ENCODE measurements at places on chromosomes 4 and X.

GRCh38 chr4:146521541-146522097 lies at the start of gene SLC10A7:
TSS of gene SLC10A7 (minus strand) at chr4:146521940. CDS start at chr4:146521717, 223 bp downstream.
- DNase-seq, result peak; percentile 90

- DNase-seq, result no peak
These were observed 44.9 kb upstream of the BBS12 start for GRCh38 chr4:122687531-122688061.

DNA sequence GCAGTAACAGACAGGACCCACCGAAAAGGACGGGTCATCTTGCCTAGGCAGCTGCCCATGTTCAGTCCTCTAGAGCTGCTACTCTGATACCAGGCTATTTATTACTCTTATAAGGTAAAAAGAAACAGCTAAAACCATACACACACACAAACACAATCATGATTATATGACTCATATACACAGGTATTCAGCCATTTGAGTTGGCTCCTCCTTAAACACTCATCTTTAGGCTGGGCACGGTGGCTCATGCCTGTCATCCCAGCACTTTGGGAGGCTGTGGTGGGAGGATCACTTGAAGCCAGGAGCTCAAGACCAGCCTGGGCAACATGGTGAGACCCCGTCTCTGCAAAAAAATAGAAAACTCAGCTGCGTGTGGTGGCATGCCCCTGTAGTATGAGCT lies 76.6 kb downstream of the F11 start:
- no peak for DNase-seq

DNA sequence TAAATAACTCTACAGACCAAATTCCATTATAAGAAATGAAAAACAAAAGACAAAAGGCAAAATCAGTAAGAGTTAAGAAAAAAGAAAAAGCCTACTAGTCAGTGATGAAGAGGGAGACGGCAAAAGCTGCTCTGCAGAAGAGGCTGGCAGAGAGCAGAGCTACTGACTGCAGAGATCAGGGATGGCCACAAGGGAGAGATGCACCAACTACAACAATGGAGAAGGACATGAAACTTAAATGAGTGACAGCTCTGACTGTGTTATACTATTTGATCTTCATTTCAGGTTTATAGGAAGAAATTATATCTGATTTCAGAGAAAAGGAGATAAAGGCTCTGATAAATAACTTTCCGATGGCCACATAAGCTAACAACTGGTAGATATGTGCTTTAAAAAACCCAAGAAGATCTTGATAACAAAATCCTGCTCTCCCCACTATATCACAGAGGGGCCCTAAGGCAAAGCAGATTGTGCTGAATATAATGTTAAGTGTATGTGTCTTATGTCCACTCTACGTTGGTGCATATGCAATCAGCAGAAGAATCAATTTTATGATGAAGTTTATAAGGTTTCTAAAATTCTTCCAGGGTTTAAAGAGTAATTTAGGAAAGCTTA lies 58.4 kb upstream of the COX18 start:
- peak; percentile 53 for DNase-seq

- DNase-seq, result no peak
These were observed 1249.4 kb upstream of the IGFBP7 start for GRCh38 chr4:58359590-58359989.

GRCh38 chr4:104901438-104901837 lies 245.2 kb upstream of the TET2 start:
- no peak for DNase-seq

DNA sequence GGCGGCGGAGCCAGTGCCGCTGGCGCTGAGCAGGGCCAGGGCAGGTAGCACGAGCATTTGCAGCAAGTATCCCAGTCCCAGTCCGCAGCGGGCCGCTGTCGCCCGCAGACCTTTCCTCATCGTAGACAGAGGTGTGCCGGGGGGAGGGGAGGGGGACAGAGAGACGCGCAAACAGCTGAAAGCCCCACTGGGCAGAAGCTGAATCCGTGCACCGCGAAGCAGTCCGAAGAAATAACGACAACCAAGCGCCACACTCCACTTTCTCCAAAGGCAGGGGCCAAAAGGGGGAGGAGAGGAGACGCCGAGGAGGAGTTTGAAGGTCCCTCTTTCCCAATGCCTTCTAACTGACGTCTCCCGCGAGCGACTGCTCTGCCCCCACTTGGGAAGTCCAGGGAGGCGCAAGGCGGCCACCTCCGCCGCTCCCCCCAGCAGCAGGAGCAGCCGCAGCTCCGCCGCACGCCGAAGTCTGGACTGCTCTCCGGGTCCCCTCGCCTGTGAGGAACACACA lies at the start of gene UNC5C:
UNC5C (minus strand) TSS at position 236 of the 508 bp plus-strand sequence.
- DNase-seq, result peak; percentile 58

DNA sequence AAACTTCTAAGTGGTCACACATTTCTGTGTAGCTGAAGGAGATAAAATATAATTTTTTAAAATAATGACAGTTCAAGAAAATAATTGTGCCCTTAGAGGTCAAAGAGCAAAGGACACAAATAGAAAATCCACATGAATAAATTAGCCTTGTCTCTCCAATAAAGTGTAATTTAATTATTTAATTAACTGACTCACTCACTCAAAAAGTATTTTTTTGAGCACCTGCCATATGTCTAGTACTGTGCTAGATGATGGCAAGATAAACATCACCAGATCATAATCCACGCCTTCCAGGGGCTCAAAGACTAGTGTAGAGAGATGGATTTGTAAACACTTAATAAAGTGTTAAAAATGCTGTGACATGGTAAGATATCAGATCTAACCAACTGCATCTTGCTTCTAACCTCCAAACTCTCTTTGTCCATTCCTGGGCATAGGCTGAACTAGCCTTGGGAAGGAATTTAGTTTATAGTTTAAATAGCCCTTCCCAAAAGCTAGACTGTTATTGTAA lies 112.5 kb downstream of the SCLT1 start:
- DNase-seq, result no peak

GRCh38 chr4:114178392-114178791 lies 198.9 kb upstream of the ARSJ start:
- no peak for DNase-seq

DNA sequence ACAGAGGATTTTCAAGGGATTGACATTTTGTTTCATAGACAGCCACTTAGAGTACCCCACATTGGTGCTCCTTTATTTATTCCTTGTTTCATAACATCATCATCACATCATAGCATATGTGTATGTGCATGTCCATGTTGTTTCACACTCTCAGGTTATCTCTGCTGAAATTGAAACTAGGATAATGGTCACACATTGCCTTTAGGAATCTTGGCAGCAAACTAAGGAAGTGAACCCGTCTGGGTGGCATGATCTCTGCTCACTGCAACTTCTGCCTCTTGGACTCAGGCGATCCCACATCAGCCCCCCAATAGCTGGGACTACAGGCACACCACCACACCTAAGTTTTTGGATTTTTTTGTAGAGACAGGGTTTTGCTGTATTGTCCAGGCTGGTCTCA lies 234.2 kb upstream of the ANKRD50 start:
- no peak for DNase-seq

DNA sequence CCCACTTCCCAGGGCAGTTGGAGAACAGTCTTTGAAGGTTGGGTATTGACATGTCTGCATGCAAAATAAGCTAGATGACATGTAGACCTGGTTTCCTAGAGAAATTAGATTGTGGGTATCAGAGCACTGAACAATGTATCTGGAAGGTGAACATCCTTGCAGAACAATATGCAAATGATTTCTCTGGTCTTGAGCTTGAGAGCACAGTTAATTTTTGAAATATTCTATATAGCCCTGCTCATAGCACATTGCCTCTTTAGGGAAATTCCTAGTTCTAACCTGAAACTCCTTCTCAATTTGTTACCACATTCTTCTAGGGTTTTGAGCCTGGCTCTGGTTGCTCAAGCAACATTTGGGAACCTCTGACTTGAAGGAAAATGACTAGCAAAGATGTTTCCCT lies 41.6 kb upstream of the LAS1L start:
- DNase-seq, result no peak

GRCh38 chr4:37715889-37716402 lies 29.8 kb upstream of the RELL1 start:
- DNase-seq, result no peak

DNA sequence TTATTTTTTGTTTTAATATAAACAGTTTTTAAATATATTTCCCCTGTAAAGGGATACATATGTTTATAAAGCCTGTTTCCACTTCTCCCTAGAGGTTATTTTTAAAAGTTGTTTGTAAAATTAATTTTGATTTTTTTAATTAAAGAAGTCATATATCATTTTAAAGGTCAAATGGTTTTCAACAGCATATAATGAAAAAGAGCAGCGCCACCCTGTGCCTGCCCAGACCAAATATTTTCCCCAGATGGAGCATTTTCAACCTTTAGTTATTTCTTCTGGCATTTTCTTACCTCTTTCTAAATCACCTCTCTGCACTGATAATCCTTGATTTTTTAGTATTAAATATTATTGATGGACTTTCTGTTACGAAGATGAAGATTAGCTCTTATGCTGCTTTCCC lies 21.0 kb downstream of the MSX1 start:
- DNase-seq, result no peak

DNA sequence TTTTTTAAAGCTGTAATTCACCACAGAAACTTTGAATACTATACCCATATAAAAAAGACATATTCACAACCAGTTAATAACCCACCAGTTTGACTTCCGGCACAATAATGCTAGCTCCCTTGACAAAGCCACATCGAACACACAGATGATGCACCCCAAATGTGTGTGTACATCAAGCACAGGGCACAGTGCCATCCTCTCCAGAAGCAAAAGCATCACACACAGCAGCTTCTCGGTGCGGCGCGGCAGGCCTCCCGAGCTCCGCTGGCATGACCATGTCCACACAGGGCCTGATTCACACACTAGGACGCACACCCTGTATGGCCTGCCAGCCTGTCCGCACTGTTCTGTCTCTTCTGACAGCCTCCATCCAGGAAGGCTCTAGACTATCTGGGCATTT lies 88.0 kb downstream of the LEF1 start:
- DNase-seq, result no peak

GRCh38 chr4:107800706-107801105 lies 24.0 kb upstream of the SGMS2 start:
- no peak for DNase-seq

DNA sequence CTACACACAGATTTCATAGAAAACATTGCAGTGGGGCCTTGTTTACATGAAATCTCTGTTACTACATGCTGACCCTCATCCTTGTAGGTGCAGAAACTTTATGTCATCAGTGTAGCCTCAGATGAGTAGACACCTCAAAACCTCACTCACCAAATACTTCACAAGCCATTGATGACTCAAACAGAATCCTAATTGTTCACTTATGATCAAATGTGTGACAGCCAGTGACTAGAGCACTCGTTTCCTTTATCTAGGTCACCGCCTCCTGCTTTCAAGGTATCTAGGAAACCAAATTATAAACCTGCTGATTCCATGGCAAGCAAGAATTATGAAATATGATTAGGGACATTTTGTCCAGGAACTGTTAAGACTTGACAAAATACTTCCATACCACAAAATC lies 255.8 kb upstream of the GPRIN3 start:
- DNase-seq, result no peak

- no peak for DNase-seq
These were observed 1023.3 kb upstream of the TENM3 start for GRCh38 chr4:181219783-181220416.

- DNase-seq, result no peak
These were observed 8.5 kb upstream of the GPR50 start for GRCh38 chrX:151167791-151168345.

DNA sequence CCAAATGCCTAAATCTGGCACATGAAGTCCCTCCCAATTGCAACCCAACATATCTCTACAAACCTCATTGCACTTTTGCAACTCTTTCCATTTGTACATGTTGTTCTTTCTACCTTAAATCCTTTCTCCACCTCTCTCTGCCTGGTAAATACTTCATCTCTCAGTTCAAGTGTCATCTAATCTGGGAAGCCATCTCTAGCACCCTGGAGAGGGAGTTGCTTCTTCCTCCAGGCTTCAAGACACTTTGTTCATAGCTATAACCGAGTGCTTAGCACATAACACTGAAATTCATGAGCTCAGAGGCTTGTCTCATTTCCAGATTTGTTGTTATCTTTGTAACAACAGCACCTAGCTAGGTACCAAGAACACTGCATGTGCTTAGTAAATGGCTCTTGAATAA lies 114.8 kb upstream of the NAP1L5 start:
- no peak for DNase-seq

DNA sequence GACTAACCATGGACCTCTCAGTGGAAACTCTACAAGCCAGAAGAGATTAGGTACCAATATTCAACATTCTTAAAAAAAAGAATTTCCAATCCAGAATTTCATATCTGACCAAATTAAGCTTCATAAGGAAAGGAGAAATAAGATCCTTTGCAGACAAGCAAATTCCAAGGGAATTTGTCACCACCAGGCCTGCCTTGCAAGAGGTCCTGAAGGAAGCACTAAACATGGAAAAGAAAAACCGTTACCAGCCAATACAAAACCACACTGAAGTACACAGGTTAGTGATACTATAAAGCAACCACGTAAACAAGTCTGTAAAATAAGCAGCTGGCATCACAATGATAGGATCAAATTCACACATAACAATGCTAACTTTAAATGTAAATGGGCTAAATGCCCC lies 156.6 kb downstream of the FAM13A start:
- DNase-seq, result no peak

- DNase-seq, result no peak
These were observed 30.1 kb downstream of the NOP14 start for GRCh38 chr4:2932951-2933565.

DNA sequence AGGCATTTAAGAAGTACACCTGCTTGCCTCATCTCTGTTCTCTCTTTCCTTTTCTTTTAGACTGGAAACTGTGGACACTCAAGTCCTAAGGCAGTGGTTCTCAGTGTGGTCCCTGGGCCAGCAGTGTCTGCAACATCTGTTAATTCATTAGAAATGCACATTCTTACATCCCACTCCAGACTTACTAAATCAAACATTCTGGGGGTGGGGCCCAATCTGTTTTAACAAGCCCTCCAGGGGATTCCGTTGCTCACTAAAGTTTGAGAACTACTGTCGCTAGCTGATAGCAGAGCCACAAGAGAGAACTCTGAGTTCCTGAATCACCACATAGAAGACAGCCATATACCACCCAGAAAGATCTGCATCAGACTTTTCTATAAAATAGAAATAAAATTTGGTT lies 430.6 kb downstream of the BCOR start:
- no peak for DNase-seq

DNA sequence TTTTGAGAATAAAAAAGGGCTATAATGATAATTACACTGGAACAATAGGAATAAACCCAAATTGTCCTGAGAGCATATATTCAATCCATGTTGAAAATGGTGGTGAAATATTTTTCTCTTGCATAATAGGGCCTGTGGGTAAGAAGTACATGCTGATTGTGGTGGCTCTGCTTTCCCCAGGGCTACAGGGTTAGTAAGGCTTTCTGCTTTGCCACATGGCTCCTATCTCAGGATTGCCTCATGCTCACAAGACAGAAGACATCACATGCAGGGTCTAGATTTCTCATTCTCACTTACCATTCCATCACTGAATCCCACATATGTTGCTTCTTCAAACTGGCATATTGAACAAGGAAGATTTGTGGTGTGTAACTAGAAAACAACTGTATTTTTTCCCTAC lies 12.4 kb upstream of the VEGFC start:
- DNase-seq, result no peak

DNA sequence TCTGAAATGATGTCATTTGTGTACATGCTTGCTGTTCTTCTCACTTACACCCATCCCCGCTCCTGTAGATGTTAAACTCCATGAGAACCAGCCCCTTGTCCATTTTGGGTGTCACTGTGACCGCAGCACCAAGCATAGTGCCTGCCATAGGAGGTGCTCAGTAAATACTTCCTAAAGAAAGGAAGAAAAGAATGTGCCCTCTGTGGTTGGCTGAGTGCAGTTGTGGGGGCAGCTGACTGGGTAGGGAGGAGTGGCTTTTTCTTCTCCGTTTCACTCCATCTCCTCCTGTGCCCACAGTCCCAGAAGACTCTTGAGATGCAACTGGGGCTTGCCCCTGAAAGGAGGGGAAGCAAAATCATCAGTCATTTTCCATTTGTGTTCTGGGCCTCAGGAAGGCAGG lies 25.5 kb downstream of the PHEX start:
- DNase-seq, result no peak

All from D341Med (cell line).